Type B pancreatic cell (in vitro differentiated cells): ENCODE measurements at places on chromosomes 1 and 21.

GRCh38 chr1:207787776-207788175 lies 35.9 kb downstream of the CD46 start:
- no peaks in the 10 kb centered on the region for H3K4me1 ChIP-seq
- no peak overlapping the region for H3K27ac ChIP-seq
- no peak for DNase-seq
- H3K4me3 ChIP-seq, result no peak overlapping the region
- no peaks in the 10 kb centered on the region for H3K27me3 ChIP-seq
- peaks cover 36% of the 10 kb centered on the region for H3K36me3 ChIP-seq

DNA sequence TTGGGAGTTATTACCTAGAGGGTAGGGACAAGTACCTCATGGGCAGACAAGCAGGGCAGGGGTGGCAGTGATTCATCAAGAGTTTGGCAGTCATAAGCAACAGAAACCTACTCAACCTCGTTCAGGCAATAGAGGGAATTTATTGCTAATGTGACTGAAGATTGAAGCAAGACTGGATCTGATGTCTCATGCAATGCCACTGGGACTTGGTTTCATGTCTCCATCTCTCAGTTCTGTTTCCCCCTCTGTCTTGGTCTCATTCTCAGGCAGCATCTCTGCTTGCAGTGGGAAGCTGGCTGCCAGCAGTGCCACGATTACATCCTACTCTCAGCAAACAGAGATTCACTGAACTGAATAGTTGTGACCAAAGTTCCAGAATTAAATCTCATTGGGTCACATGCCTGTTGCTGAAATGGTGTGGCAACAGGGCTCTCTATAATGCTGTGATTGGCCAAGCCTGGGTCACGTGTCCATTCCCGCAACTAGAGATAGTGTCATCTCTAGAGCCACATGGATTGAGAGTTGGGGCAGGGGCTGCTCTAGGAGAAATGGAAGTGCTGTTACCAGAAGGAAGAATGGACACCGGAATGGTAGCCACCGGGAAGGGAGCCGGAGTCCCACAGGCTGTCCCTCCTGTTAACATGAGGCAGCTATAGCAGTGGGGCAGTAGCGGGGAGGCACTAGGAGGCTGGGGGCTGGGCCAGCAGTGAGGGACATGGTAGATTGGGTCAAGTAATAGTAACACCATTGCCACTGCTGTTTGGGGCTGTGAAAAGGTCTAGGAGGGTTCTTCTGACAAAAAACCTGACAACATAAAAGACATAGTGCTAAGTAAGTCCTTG lies 3.9 kb upstream of the CDC42 start:
- H3K4me3 ChIP-seq, result peak overlapping the region; percentile 56
- H3K27ac ChIP-seq, result peak overlapping the region; percentile 38
- peaks cover 13% of the 10 kb centered on the region for H3K4me1 ChIP-seq
- peaks cover 3% of the 10 kb centered on the region for H3K36me3 ChIP-seq
- H3K27me3 ChIP-seq, result no peaks in the 10 kb centered on the region

DNA sequence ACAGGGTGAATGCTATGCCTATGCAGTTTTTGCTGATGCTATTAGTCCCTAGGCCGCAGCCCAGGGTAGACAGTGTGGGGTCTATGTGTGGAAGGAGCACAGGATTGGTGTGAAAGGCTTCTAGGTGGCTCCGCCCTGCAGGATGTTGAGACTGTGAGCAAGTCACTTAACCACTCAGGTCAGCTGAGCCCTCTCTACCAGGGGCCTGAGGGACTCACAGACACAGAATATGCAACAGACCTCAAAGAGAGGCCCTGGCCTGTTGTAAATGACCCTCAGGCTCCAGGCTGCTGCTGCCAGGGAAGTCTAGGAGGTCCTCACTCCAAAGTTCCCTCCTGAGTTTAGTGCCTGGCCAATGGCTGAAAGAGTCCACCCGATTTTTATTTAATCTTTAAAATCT lies 11.0 kb downstream of the NHLH2 start:
- peak overlapping the region; percentile 87 for H3K4me3 ChIP-seq
- H3K27me3 ChIP-seq, result peaks cover 77% of the 10 kb centered on the region
- peaks cover 13% of the 10 kb centered on the region for H3K4me1 ChIP-seq
- no peaks in the 10 kb centered on the region for H3K36me3 ChIP-seq

GRCh38 chr1:10473145-10473765 lies 926 bp upstream of the DFFA start:
- peak overlapping the region; percentile 92 for H3K27ac ChIP-seq
- DNase-seq, result no peak
- H3K36me3 ChIP-seq, result peaks cover under 1% of the 10 kb centered on the region
- H3K4me1 ChIP-seq, result peaks cover 26% of the 10 kb centered on the region
- no peaks in the 10 kb centered on the region for H3K27me3 ChIP-seq
- H3K4me3 ChIP-seq, result peak overlapping the region; percentile 95

DNA sequence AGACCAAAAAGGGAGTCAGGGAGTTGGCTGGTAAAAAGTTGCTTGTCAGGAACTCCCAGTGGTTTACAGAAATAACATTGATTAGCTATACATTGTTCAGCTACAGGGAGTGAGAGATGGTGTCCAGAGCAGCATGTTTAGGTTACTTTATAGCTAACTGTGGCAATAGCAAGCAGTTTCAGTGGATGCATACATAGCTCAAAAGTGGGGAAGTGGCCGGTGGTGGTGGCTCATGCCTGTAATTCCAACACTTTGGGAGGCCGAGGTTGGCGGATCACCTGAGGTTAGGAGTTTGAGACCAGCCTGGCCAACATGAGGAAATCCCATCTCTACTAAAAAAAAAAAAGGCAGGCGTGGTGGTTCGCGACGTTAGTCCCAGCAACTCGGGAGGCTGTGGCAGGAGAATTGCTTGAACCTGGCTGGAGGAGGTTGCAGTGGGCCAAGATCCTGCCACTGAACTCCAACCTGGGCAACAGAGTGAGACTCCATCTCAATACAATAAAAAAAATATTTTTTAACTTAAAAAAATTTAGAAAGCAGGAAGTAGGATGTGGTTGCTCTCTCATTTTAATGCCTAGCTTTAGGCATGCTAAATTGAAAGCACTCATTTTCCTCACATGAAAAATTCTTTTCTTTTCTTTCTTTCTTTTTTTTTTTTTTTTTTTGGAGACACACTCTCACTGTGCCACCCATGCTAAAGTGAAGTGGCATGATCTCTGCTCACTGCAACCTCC lies 109.7 kb downstream of the PPIAL4G start:
- H3K36me3 ChIP-seq, result no peaks in the 10 kb centered on the region
- peaks cover 6% of the 10 kb centered on the region for H3K4me1 ChIP-seq
- peaks cover 12% of the 10 kb centered on the region for H3K27me3 ChIP-seq

GRCh38 chr1:120178799-120179756 lies 2.8 kb upstream of the SEC22B start:
- DNase-seq, result no peak
- peak overlapping the region; percentile 81 for H3K27ac ChIP-seq
- peak overlapping the region; percentile 62 for H3K4me3 ChIP-seq
- H3K27me3 ChIP-seq, result no peaks in the 10 kb centered on the region
- peaks cover 15% of the 10 kb centered on the region for H3K4me1 ChIP-seq

DNA sequence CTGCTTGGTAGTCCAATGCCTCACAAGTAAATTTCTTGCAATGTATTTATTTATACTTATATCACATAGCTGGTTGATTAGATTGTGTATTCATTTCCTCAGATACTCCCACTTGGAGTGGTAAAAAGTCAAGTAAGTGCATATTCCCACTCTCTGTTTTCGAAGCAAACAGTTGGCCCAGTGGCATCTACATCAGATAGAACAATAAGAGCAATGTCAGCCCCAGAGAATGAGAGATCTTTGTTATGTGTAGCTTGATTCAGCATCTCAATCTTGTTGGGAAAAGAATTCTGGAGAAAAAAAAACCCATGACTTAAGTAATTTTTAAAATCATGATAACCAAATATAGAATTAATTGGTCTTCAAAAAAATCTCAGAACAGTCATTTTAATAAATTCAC lies 25.5 kb downstream of the RGL1 start:
- H3K4me3 ChIP-seq, result no peak overlapping the region
- no peaks in the 10 kb centered on the region for H3K27me3 ChIP-seq
- H3K4me1 ChIP-seq, result peaks cover 8% of the 10 kb centered on the region
- DNase-seq, result no peak
- peaks cover 20% of the 10 kb centered on the region for H3K36me3 ChIP-seq
- no peak overlapping the region for H3K27ac ChIP-seq

DNA sequence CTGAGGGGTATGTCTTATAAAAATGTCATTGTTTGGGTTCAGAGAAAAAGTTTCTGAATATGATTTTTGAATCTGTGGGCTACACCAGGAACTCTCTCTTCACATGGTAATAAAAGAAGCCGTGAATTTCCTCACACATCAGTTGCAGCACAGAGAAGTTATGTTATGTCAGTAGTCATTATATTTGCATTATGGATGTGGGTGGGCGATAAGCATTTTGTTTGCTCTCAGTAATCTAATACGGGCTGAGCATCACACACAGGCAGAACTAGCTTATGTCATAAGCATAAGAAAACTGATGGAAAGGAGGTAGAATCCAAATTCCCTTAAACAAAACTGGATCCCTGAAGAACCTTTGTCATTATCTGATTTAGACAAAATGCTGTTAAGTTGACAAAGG lies 70.8 kb downstream of the PRDM2 start:
- no peak overlapping the region for H3K4me3 ChIP-seq
- no peak overlapping the region for H3K27ac ChIP-seq
- no peak for DNase-seq
- H3K27me3 ChIP-seq, result no peaks in the 10 kb centered on the region

DNA sequence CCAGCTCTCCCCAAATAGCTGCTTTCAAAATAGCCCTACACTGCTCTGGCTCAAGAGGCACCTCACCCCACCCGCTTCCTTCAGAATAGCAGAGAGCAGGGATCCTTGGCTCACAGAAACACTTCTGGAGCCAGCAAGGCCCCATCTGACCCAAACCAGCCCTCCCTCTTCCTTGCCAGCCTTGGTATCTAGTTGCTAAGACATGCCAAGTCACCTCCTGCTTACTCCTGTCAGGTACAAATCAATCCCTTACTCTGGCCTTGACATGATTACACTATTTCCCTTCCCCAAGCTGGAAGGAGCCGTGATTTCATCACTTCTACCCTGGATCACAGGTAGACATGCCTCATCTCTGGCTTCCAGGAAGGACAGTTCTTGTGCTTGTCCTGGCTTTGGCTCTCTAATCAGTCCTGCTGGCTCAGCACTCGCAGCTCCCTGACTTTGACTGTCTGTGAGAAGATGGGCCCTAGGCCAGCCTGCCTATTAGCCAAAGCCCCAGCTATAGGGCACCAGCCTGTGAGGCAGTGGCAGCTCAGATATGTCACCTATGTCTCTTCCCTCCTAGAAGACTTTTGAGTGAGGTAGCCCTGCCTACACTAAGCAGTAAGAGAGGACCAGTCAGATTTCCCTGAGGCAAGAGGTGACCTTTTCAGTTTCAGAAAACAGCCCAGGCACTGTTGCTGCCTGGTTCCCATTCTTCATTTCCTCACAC lies 8.9 kb upstream of the MUTYH start:
- H3K4me1 ChIP-seq, result peaks cover 13% of the 10 kb centered on the region
- peaks cover 5% of the 10 kb centered on the region for H3K36me3 ChIP-seq

DNA sequence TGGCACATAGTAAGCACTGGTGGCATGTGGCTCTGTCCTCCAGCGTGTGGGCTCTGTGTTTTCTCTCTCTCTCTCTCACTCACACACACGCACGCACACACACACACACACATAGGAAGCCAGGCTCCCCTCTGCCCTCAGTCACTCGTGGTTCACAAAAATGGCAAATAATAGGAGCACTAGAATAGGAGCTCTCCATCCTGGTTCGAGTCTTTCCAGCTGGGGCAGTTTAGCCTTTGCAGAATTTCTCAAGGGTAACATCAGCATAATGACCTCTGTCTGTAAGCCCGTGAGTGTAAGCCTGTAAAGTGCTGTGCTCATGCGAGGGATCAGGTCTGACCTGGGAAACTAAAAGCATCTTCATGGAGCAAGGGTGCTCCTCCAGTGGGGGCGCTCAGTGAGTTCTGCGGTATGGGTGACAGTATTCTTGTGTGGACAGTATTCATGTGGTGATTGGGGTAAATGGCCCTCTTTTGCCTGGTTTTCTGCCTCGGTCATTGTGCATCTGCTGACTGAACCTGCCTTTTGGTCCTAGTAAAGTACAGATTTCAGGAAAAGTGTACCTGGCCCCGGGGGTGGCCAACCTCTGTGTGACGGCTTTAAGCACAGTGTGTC lies 842 bp upstream of the ZC3H12A start:
- peaks cover 39% of the 10 kb centered on the region for H3K27me3 ChIP-seq
- H3K27ac ChIP-seq, result peak overlapping the region; percentile 57
- H3K36me3 ChIP-seq, result no peaks in the 10 kb centered on the region
- H3K4me3 ChIP-seq, result peak overlapping the region; percentile 77
- H3K4me1 ChIP-seq, result peaks cover 31% of the 10 kb centered on the region

- no peak overlapping the region for H3K27ac ChIP-seq
- no peak for DNase-seq
- no peaks in the 10 kb centered on the region for H3K27me3 ChIP-seq
These were observed 333.1 kb upstream of the CHRM3 start for GRCh38 chr1:239053279-239053678.

DNA sequence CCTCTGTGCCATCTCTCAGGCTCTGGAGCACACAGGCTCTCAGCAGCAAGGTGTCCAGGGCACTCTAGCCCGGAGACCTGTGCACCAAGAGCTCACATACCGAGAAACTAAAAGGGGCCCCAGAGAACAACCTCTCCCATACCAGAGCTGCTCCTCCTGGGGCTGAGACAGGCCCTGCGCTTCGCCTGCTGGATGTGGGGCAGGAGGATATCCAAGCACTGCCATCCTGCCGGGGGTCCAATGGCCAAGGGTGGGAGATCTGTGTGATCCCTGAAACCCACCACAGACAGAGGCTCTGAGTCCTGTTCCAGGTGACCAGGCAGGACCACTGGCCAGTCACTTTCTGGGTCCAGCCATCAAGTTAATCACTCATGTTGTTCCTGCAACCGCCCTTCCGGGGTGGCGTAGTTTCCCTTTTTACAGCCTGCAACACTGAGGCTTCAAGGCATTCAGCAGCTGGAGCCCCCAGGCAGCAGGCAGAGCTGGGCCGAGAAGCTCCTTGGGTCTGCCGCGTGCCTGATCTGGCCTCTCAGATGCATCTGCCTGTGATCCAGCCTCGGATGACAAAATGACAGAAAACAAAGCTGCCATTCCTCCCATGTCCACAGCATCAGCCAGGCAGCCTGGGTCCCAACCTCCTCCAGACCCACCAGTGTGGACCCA lies 36.7 kb upstream of the ACTRT2 start:
- no peaks in the 10 kb centered on the region for H3K27me3 ChIP-seq
- H3K4me1 ChIP-seq, result peaks cover 13% of the 10 kb centered on the region
- H3K27ac ChIP-seq, result no peak overlapping the region
- no peak for DNase-seq

DNA sequence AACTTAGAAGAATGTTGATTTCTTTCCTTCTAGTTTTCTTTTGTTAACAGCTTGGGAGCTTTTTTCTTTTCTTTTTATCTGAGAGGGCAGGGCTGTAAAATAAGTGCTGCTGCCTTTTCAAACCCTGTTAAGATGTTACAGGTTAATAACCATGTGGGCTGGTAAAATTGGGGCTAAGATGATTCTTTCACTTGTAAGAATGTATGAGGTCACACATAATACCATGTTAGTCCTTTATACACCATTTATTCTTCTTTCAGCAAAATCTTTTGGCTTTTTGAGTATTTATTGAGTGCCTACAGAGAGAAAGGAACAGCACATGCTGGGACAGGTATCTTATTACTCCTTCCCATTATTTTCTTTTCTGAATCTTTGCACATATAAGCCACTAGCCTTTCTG lies 6.1 kb upstream of the AK4 start:
- peaks cover 13% of the 10 kb centered on the region for H3K4me1 ChIP-seq
- H3K36me3 ChIP-seq, result no peaks in the 10 kb centered on the region
- DNase-seq, result no peak
- peaks cover 27% of the 10 kb centered on the region for H3K27me3 ChIP-seq

GRCh38 chr1:37415611-37416244 lies 58.7 kb upstream of the ZC3H12A start:
- peaks cover 21% of the 10 kb centered on the region for H3K27me3 ChIP-seq
- H3K4me1 ChIP-seq, result no peaks in the 10 kb centered on the region
- no peaks in the 10 kb centered on the region for H3K36me3 ChIP-seq
- no peak for DNase-seq

GRCh38 chr1:113788802-113789201 lies 23.5 kb downstream of the RSBN1 start:
- no peak for DNase-seq
- H3K27ac ChIP-seq, result no peak overlapping the region
